ENCODE measurements at places on chromosomes 5 and 9.

DNA sequence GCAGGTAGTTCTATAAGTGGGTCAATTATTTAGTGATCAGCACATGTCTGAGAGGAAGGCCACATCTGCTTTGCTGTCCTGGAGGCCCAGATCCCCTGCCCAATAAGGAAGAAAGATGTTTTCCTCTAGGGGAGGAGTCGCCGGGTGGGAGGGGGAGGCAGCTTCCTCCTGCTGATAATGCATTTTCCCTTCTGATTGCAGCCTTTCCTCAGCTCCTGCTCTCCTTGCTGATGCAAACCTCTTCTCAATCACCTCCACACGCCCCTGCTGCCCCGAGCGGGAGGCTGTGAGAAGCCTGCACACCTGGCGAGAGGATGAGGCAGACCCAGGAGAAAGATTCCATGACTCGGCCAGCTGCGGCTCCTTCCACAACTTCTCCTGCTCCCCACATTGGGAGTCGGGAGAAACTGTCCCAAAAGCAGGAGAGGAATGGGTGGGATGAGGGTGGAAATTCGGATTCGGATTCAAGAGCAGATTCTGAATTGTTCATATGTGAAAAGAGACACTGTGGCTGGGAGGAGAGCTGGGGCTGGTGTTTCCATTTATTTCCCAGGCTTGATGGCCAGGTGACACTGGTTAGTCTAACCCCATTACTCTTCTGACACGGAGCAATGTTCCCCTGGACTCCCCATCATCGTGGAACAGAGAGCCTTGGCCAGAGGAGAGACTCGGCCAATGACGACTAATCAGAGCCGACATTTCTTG is 6.8 kb upstream of the NTNG2 start:
- no peak for DNase-seq

DNA sequence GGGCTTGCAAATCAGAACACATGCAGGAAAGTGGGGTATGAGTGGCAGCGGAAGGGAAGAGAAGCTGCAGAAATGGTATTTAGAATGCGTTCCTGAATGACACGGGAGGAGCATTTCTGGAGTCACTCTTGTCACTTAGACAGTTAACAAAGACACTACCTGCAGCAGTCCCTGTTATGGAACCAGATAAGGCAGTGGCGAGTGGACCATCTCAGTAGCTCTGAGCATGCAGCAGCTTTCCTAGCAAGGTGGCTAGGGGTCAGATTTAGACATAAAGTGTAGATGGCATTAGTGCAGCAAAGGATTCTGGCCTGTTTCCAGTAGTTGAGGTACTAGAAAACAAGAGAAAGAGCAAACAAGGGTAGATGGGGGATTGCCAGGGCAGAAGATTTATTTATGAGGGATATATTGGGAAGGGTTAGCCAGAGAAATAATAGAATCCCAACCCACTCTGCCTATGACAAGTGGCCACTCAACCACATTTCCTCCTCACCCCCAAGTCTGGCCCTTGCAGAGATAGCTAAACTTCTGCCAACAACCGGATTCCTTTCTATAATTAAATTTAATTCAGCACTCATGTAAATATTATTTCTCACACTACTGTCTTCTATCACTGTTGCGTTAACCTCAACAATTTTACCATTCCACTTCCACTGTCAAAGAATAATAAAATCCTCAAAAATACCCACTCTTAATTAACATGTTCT is 201.6 kb downstream of the DCP2 start:
- DNase-seq = no peak

- no peak for DNase-seq
These were observed 47.0 kb downstream of the PLK2 start for GRCh38 chr5:58412932-58413331.

GRCh38 chr5:178895615-178896571 is at the start of gene ZFP2:
ZFP2 (plus strand) TSS chr5:178895913; CDS start chr5:178931314, 35,401 bp downstream.
- DNase-seq = peak; percentile 13

- DNase-seq = no peak
These were observed 29.6 kb downstream of the IRF1 start for GRCh38 chr5:132460846-132461568.

- DNase-seq = no peak
These were observed 240.1 kb upstream of the GRAMD2B start for GRCh38 chr5:126182971-126183695.

GRCh38 chr5:164073081-164073480 is 567.7 kb downstream of the MAT2B start:
- DNase-seq = no peak

DNA sequence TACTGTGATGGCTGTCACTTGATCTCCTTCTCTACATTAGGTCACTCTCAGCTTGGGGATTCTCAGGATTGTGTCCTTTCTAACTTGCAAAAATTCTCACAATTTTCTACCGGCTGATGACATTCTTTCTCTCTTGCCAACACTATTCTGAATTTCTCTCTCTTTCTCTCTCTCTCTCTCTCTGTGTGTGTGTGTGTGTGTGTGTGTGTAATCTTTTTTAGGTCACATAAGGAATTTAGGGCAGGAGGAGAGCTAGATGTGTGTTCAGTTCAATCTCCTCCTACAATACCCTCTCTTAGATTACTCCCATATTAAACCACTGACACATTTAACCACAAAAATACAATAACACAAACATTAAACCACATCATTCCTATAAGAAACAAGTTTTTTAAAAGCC is 242.3 kb upstream of the NREP start:
- DNase-seq = no peak

- no peak for DNase-seq
These were observed 2.0 kb downstream of the NR2F1-AS1 start for GRCh38 chr5:93578813-93579691.

GRCh38 chr9:137988701-137989100 is 111.1 kb downstream of the CACNA1B start:
- no peak for DNase-seq

DNA sequence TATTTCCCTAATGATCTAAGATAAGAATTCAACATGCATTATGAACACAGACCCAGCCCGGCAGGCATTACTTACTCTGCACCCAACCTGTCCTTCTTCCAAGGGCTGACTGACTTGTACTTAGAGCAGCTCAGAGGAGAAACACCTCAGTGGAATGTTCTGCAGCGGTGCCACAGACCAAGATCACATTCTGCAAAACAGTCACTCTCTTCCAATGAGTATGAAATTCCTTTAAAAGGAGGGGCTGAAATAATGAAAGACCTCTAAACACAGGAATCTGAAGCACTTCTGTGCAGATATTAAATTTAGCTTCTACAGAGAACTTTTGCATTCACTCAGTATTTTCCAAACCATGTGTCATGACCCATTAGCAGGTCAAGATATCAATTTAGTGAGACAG is 172.9 kb downstream of the ZDHHC21 start:
- DNase-seq = no peak

DNA sequence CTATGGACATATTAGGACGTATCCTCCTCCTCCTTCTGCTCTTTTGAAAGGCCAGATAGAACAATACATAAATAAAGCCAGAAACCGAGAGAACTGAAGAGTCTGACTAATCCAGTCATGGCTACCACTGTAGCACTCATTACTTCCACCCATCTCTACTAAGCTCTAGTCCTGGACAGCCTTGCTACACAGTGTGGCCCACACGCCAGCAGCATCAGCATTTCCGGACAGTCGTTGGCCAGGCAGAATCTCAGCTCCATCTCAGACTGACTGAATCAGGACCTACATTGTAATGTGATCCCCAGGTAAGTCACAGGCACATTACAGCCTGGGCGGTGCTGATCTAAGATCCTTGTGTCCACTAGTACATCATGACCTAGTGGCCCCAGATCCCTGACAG is 182.9 kb downstream of the DRD1 start:
- DNase-seq = no peak

GRCh38 chr9:89842267-89842768 is 237.5 kb downstream of the GADD45G start:
- no peak for DNase-seq

GRCh38 chr5:130652176-130652575 is 512.9 kb downstream of the HINT1 start:
- DNase-seq = no peak

DNA sequence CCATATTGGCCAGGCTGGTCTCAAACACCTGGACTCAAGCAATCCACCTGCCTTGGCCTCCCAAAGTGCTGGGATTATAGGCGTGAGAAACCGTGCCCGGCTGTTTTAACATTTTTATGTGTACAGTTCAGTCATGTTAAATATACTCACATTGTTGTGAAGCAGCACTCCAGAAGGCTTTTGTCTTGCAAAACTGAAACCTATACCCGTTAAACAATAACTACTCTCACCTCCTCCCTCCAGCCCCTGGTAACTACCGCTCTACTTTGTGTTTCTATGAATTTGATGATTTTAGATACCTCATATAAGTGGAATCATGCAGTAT is 23.1 kb upstream of the SHB start:
- DNase-seq = no peak

DNA sequence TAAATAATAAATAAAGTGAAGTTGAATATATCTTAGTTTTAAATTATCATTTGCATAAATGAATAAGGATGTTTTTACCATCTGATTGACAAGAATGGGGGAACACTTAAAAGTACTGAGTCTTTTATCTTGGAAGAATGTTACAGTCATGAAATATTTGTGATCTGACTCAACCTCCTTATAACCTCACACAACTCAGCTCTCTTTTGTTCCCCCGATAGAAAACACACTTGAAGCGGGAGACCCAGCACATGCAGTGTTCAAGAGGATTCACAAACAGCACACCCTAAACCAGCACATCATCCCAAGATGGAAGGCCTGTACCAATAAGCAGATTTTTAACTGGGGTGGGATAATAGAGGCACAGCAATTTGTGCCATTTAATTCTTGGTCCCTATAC is 15.5 kb downstream of the BAAT start:
- no peak for DNase-seq

DNA sequence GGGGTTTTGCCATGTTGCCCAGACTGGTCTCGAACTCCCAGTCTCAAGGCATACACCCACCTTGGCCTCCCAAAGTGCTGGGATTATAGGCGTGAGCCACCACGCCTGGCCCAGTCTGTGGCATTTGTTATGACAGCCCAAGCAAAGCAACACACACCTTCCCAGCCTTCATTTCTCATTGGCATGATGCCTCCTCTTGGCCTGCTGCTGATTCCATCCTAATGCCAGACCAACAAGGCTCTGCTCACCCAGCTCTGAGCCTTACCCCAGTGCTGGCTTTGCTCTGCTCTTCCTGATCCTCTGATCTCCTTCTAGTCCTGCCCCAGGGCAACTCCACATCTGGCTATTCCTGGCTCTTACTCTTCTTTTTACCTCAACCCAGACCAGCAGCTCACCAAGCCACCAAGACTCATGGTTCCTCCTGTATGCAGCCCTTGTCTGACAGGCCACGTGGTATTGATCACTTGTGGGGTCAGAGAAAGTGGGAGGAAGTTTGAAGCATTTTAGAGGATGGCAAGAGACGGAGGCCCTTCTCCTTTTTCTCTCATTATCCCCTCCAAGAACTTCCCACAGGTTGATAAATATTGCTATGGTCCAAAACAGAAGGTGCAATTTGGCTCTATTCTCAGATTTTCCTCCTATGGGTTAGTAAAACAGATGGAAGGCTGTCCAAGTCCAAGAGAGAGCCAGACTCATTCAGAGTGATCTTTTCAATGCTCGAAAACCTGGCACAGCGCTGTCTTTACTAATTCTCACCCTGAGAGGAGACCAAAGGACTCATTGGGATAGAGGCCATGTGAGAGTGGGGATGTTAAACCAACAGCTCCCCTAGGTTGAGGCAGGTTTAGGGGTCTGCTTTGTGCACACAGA is 958 bp downstream of the CD180 start:
- DNase-seq = no peak

GRCh38 chr9:92528522-92528849 is 7.3 kb downstream of the ECM2 start:
- DNase-seq = no peak

GRCh38 chr9:125654121-125654520 is 52.9 kb downstream of the MAPKAP1 start:
- DNase-seq = no peak

DNA sequence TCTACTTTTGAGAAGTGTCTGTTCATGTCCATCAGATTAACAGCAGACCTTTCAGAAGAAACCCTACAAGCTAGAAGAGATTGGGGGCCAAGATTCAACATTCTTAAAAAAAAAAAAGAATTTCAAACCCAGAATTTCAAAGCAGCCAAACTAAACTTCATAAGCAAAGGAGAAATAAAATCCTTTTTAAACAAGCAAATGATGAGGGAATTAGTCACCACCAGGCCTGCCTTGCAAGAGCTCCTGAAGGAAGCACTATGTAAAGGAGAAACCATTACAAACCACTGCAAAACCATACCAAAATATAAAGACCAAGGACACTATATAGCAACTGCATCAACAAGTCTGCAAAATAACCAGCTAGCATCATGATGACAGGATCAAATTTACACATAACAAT is 124.6 kb upstream of the PDE4D start:
- DNase-seq = no peak

GRCh38 chr9:847505-847904 is 6.0 kb downstream of the DMRT1 start:
- DNase-seq = no peak

DNA sequence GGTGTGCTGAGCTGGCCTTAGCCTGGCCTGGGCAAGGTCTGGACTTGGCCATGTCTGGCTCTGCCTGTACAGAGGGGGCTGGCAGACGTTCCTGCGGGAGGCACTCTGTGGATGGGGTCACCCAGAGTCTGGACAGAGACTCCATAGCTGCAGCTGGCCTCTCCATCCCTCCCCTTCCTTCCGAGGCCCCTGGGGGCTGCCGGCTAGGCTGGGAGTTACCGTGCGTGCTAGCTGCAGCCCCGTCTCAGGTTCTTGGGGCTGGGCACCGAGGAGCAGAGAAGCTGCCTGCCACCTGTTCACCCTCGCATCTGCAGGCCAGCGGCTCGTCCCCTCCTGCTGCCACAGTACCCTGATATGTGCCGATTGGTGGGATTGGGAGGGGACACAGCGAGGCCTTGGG is 63.4 kb downstream of the RXRA start:
- DNase-seq = no peak

DNA sequence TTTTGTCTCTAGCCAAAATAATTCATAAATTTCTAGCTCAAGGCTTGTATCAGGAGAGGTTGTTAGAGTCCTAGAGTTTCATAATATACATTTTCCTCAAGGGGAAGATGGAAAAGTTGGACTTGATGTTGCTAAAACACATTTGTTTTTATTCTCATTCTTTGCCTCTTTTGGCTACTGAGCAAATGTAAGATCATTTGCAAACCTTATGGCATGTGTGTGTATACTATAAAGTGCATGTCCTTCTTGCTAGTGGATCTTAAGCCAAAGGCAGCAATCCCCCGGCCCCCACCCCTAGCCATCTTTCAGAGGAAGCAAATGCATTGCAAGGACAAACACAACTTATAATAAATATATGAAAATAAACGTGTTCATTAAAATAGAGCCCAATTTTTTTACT is 43.0 kb downstream of the ADAMTSL1 start:
- DNase-seq = no peak

GRCh38 chr5:169904508-169904907 is 75.8 kb downstream of the INSYN2B start:
- DNase-seq = no peak
